ENCODE measurements at places on chromosomes 11 and 22. TPM values are rescaled to one million over a fixed set of nuclear protein-coding genes. Genes with fewer than 3 reads are reported as not detected.

Gene FAR1
- 22.7 TPM for total RNA-seq

Gene OMP
- total RNA-seq: not detected

Gene SLC22A12
- not detected for total RNA-seq

Gene OR8D4
- total RNA-seq: not detected

GRCh38 chr22:39026509-39027150, 5.7 kb downstream of the APOBEC3D start:
- DNase-seq: no peak

DNA sequence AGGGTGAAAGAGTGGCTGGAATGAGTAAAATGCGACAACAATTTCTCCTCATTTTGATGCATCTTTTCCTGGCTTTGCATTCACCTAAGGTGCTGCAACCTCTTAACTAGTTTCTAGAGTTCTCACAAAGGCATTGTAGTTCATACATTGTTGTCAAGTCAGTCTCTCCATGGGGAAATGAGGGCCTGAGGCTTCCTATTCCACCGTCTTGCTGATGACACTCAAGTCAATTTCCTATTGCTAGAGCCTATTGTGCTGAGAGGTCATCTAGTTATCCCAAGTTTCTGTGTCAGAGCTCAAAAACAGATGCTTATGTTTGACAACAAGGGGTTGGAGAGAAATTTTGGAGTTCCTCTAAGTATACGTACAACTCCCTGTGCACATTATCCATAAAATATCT, 11.6 kb upstream of the MS4A6A start:
- no peak for DNase-seq

- DNase-seq: no peak
Measured at GRCh38 chr22:35517769-35518530, 22.7 kb upstream of the RASD2 start.

- DNase-seq: no peak
Measured at GRCh38 chr11:22510741-22511140, 114.9 kb downstream of the FANCF start.

DNA sequence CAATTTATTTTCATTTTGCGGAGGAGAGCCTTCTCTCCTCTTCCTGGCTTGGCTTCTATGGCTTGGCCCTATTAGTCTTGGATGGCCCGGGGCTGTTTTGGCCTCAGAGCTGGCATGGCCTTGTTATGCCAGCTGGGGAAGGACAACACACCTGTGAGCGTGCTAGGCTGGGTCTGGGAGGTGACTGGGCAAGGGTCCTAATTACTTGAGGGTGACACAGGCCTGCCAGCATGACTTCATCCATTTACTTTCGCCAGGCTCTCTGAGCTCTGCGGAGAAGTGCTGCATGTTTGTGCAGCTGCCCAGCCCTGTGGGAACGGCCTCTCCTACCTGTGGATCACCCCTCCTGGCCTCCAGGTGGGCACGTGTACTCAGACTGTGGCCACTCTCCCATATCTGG, 153.6 kb downstream of the SNX19 start:
- no peak for DNase-seq

DNA sequence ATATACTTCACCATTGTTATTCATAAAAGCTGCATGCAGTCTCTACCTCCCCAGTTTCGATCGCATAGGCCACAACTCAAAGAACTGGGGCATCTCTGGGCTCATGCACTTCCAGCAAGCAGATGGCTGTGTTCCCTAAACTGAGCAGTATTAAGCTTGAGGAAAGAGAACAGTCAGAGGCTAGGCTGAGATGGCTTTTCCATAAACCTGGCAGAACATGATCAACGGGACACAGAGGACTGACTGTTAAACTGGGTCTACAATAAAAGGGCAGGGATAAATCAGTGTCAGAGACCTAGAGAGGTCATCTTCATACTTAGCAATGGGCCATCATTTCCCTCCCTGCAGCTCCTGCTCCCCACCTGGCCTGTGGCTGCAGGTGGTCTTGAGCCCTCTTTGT, 171.0 kb upstream of the NECTIN1 start:
- no peak for DNase-seq

DNA sequence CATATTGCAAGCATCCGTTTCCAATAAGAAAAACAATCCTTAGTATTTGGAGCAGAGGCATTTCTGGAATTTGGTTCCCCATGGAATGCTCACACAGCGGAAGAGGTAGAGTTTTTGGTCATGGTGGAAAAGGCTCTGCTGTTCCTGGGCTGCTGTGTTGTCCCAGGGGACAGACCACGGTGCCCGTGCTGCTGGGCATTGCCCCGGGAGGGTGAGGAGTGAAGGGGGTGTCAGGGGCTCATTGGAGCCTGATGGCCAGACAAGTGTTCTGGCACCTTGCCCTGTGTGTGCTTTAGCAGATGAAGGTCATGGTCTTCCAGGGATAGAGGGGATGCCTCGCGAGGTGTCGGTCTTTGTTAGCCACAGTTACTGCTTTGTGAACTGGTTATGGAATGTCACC, 61.2 kb downstream of the MPPED1 start:
- no peak for DNase-seq

DNA sequence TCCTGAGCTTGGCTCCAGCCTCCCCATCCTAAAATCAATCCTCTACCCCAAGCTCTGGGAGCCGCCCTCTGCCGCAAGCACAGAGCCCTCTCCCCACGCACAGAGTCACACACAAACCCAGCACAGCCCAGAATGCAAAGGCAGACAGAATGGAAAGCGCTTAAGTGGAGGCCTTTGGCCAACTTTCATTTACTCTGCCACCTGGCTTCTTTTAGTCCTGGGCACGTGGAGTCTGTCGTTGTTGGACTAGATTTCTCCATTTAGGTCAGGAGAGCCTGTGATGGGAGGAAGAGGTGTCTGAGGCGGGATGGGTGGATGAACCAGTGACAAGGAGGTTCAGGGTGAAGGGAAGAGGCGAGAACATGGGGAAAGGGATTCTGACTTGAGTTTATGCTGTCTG, 191.7 kb downstream of the DSCAML1 start:
- DNase-seq: no peak

Data from right atrium auricular region (tissue), 2 donors.